SK-MEL-5 (cell line): ENCODE measurements at places on chromosomes 2 and 18. TPM values are rescaled to one million over a fixed set of nuclear protein-coding genes. Genes with fewer than 3 reads are reported as not detected.

Gene SEPTIN2
- 261 and 268 TPM in 2 replicates for total RNA-seq

Gene GPR39
- total RNA-seq, result 0.32 TPM in 1 of 2 replicates, not detected in the other

Gene PTPRM
- total RNA-seq, result 42.9 and 43.7 TPM in 2 replicates

Gene AFF3
- total RNA-seq, result 2.8 and 4.2 TPM in 2 replicates

Gene DCDC2C
- total RNA-seq, result not detected in 2 replicates

Gene RTP5
- total RNA-seq, result not detected in 2 replicates

Gene PHOSPHO2
- total RNA-seq, result 1.2 and 3.3 TPM in 2 replicates

Gene NXPH2
- total RNA-seq, result 0.43 TPM in 1 of 2 replicates, not detected in the other

Gene ZBTB7C
- total RNA-seq, result 0.16 TPM in 1 of 2 replicates, not detected in the other

Gene DAW1
- total RNA-seq, result 0.08 TPM in 1 of 2 replicates, not detected in the other

Gene ANKRD53
- not detected in 2 replicates for total RNA-seq
